ENCODE measurements at places on chromosomes 5 and 9. TPM values are rescaled to one million over a fixed set of nuclear protein-coding genes. Genes with fewer than 3 reads are reported as not detected.

DNA sequence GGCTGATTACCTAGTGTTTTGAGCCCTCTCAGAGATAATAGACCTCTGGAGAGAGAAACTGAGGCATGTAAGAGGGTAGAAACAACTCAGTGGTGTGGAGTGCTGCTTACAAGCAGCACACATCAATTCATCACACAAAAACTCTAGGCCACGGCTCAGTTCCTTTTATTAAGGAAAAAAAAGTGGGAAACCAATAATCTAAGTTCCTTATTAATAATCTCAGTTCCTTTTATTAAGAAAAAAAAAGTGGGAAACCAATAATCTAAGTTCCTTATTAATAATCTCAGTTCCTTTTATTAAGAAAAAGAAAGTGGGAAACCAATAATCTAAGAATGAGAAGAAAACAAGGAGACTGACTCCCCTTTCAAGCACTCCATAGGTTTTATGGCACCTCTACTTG lies 28.0 kb downstream of the TXNDC8 start:
- DNase-seq: no peak

GRCh38 chr9:17082343-17083064 lies 52.3 kb upstream of the CNTLN start:
- no peak for DNase-seq

GRCh38 chr5:137501846-137502406 lies 2.8 kb upstream of the SPOCK1 start:
- no peak for DNase-seq

- no peak for DNase-seq
Observed at GRCh38 chr5:116358911-116359418, 215.7 kb downstream of the SEMA6A start.

Gene VLDLR
- 44.4 TPM for total RNA-seq

DNA sequence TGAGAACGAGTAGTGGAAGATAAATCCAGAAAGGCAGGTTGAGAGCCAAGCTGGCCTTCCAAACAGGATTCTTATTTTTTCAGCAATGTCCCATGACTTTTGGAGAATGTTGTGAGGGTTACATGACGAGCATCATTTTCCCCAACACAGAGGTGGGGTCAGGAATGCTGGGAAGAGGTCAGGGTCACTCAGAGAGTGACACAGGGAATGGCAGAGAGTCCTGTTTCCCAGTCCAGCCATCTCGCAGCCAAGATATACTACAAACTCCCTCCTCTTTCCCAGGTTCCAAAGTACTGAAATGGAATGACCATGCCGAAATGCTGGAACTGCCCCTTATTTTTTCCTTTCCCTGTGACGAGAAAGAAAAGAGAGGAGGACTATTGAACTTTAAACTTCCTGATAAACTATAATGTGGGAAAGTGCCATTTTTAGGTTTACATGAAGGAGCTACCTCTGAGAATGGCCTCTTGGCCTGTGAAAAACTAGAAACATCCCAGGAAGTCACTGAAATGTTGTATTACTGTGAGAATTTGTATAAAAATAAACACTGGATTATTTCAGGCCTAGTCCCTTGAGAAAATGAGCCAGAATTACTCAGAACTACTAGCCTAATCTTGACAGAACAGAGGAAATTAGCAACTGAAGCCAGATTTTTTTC lies 420.4 kb downstream of the CETN3 start:
- DNase-seq: no peak

Gene TAS2R1
- total RNA-seq: not detected

Gene ITGA1
- total RNA-seq: 134 TPM

Gene KCNIP1
- total RNA-seq: 0.79 TPM

Gene NR5A1
- not detected for total RNA-seq

- DNase-seq: no peak
Observed at GRCh38 chr5:172779691-172780341, 8.8 kb upstream of the DUSP1 start.

Gene PPP3R2
- not detected for total RNA-seq

DNA sequence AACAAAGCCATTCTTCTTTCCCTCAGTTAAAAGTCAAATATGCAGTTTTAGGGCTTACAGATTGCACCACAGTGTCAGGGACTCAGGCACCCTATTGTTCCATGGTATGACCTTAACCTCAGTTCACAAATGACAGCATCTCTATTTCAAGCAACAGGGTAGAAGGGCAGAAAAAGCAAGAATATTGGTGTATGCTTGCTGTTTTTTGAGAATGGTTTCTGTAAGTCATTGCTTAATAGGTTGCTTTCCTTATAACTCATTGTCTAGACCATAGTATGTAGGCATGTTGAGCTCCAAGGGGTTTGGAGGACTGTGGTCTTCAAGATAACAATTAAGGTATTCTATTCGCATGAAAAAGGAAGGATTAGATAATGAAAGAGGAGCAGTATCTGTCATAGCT lies 183.5 kb upstream of the EDIL3 start:
- DNase-seq: no peak

DNA sequence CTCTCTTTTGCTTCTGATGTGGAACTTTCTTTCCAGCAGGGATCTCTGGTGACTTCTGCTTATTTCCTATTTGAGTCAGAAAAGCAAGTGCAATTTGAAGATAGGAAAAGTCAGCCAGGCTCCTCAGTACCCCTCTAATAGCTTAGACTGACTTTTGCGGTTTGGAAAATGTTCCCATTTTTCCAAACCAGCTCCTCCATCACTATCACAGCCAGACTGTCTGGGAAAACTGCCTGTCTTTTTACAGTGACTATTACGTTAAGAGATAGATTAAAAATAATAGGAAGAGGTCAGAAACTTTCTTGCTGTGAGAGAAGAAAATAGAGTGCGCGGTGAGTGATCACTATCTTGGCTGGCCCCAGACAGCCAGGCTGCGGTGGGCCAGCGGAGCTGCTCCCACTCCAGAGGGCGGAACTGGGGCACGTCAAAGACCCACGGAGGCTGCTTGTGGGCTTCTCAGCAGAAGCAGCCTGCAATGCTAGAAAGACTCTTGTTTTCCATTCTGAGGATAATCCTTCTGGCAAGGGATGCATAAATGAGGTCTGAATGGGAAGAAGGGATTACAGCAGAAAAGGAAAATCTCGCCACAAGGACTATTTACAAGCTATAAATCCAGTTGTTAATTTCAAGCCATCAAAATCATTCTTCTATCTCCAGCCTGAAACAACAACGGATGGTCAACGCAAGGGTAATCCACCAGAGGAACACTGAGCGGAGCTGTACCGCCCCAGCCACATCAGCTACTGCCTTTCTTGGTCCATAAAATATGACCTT lies 151.0 kb upstream of the MSX2 start:
- DNase-seq: no peak

GRCh38 chr9:34059281-34059680 lies 10.6 kb upstream of the UBAP2 start:
- no peak for DNase-seq

Gene HAVCR1
- 0.19 TPM for total RNA-seq

DNA sequence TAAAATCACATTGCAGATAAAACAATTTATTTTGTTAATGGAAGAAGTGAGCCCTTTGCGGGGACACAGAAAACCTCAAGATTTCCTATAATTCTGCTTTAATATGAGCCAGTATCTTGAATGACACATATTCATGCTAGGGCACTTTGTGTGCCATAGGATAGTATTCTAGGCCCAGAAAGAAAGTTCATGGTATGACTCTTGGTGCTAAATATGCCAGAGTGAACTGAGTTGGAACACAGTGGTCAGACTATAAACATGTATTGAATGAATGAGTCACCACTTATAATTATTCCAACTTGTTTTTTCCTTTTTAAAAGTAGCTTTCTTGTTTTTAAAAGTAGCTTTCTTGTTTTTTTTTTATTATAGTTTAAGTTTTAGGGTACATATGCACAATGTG lies 46.0 kb downstream of the ADAMTS19 start:
- no peak for DNase-seq

GRCh38 chr5:138824924-138825863 lies 49.9 kb downstream of the LRRTM2 start:
- no peak for DNase-seq
